ENCODE measurements at places on chromosomes 11 and 22. TPM values are rescaled to one million over a fixed set of nuclear protein-coding genes. Genes with fewer than 3 reads are reported as not detected.

The FOLR2 gene
- polyA plus RNA-seq: 8.8 TPM

The C11orf86 gene
- polyA plus RNA-seq: 54.8 TPM

The P2RY6 gene
- polyA plus RNA-seq: 2.5 TPM

The SCT gene
- polyA plus RNA-seq: not detected

The ZNF195 gene
- polyA plus RNA-seq: 6.0 TPM

The RIBC2 gene
- polyA plus RNA-seq: not detected

The PIK3C2A gene
- polyA plus RNA-seq: 16.3 TPM

The OR8A1 gene
- not detected for polyA plus RNA-seq

The GAS2 gene
- 0.18 TPM for polyA plus RNA-seq

The DKK3 gene
- polyA plus RNA-seq: 471 TPM

The GPR137 gene
- polyA plus RNA-seq: 19.7 TPM

The RNF121 gene
- 22.8 TPM for polyA plus RNA-seq

The CYB5R2 gene
- 27.6 TPM for polyA plus RNA-seq

The ZFPL1 gene
- polyA plus RNA-seq: 24.9 TPM

The KREMEN1 gene
- 1.9 TPM for polyA plus RNA-seq

The GGTLC3 gene
- not detected for polyA plus RNA-seq

The CHRM1 gene
- not detected for polyA plus RNA-seq

The MGAT3 gene
- 0.26 TPM for polyA plus RNA-seq

The SYT13 gene
- 0.08 TPM for polyA plus RNA-seq

The GPHA2 gene
- not detected for polyA plus RNA-seq

The ZNF143 gene
- 12.9 TPM for polyA plus RNA-seq

The POTEH gene
- not detected for polyA plus RNA-seq

The ANKK1 gene
- polyA plus RNA-seq: 0.26 TPM

The RASL10A gene
- not detected for polyA plus RNA-seq

The CHRM4 gene
- polyA plus RNA-seq: 1.9 TPM

The MMP27 gene
- 0.50 TPM for polyA plus RNA-seq

The OR4C11 gene
- polyA plus RNA-seq: not detected

The CLCF1 gene
- 19.5 TPM for polyA plus RNA-seq

The CALCA gene
- polyA plus RNA-seq: 0.88 TPM

The RAG2 gene
- not detected for polyA plus RNA-seq

The FAM227A gene
- 0.56 TPM for polyA plus RNA-seq

The HTR3A gene
- 0.20 TPM for polyA plus RNA-seq

The PRR5L gene
- polyA plus RNA-seq: 3.3 TPM

The MFNG gene
- 12.0 TPM for polyA plus RNA-seq

The NNMT gene
- polyA plus RNA-seq: 1,814 TPM

The SCUBE2 gene
- 4.8 TPM for polyA plus RNA-seq

The MUC15 gene
- polyA plus RNA-seq: not detected

The PAMR1 gene
- polyA plus RNA-seq: 2.0 TPM

The PDGFD gene
- polyA plus RNA-seq: 115 TPM

The MLC1 gene
- polyA plus RNA-seq: 2.1 TPM

The DNAJB7 gene
- not detected for polyA plus RNA-seq

Data from aorta (tissue), 5 donors.